Activated T-cell treated with anti-CD3 and anti-CD28 coated beads, Interleukin-2, amount 50 U/mL, for 1 hour (primary cell): ENCODE measurements at places on chromosomes 1 and 21.

DNA sequence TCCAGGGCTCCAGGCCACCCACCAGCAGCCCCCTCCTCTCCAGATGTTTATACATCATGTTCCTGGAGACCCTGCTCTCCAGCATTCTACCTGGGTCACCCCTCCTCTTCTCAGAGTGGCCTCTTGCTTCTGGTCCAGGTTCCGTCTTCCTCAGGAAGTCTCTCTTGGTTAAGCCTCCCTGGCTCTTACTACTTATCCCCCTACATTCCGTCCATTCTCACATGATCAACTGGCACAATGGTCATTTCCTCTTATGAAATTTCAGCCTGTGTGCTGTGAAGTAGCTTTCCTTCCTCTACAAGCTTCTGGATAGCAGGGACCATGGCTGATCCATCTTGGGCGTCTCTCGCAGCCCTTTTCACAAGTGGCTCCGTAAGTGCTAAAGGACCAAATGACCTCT is 33.9 kb upstream of the ATP2B4 start:
- no peak for DNase-seq

GRCh38 chr1:226447932-226448665 is 40.2 kb upstream of the PARP1 start:
- no peak for DNase-seq

- no peak for DNase-seq
Measured at GRCh38 chr1:241423541-241424479, 66.8 kb upstream of the RGS7 start.

- DNase-seq, result no peak
Measured at GRCh38 chr1:47592296-47593012, 154.6 kb downstream of the FOXD2 start.

- DNase-seq, result no peak
Measured at GRCh38 chr21:46115441-46116188, 17.7 kb downstream of the COL6A2 start.

DNA sequence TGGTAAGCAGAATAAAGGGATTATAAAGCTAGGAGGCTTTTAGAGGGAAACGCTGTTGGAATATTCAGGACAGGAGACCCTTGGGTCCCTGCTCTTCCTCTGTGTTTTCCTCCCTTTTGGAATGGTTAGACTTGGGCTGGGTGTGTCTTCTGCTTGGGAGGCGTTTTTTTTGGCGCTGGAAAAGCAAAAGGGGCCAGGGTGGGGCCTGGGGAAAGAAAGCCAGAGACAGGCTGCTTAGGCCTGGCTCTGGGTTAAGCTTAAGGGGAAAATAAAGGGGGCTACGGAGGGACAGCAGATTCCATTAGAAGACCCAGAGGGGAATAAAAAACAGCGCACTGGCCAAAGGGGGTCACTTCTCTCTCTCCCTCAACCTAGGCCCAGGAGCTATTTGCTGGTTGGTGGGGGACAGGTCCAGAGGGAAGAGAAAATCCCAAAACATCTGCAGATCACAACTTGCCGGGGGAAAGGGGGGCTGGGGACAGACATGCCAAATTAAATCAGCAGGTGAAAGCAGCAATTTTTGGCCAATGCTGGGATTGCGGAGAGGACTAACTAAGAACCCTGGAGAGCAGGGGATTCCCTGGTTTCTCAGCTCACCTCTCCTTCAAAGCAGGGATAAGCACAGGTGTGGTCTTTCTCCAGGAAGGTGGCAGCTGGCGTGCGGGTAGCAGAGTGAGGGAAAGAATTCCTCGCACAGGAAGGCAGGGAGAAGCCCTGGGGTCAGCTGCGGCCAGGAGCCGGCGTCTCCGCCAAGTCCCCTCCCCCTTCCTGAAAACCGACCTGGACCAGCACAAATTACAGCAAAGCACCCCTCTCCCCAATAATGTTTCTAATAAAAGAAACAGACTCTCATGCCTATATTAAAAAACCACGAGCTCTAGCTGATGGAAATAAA is 82.2 kb upstream of the AK4 start:
- no peak for DNase-seq

DNA sequence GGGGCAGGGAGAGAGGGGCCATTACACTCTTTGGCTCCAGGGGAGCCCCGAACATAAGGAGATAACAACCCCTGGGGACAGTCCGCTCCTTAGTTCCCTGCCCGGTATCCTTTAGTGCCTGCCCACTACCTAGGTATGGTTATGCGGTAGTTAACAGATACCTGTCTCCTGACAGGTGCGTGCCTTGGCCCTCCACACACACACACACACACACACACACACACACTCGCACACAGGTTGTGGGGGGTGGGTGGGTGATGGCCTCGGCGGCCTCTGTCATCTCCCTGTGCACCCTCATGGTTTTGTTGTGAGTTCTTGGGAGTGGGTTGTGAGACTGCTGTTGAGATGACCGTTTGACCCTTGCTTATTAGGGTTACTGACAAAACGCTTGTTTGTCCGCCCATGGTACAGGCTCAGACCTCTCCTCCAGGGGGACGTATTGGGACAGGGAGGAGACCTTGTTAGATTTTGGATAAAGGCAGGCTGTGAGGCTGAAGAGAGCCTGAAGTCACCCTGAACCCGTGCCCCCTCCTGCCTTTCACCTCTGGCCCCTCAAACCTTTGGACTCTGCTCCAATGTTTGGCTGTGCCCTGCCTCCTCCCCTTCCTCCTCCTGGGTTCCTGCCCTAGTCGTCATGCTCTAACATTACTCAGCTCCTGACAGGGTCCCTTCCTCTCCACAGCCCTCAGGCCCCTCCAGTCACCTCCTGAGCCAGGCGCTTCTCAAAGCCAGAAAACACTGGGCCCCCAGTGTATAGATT is 979 bp downstream of the RASSF5 start:
- DNase-seq, result no peak

- DNase-seq, result no peak
Measured at GRCh38 chr1:227731696-227732585, 3.2 kb downstream of the JMJD4 start.

GRCh38 chr21:15204970-15205286 is 140.1 kb upstream of the NRIP1 start:
- no peak for DNase-seq

DNA sequence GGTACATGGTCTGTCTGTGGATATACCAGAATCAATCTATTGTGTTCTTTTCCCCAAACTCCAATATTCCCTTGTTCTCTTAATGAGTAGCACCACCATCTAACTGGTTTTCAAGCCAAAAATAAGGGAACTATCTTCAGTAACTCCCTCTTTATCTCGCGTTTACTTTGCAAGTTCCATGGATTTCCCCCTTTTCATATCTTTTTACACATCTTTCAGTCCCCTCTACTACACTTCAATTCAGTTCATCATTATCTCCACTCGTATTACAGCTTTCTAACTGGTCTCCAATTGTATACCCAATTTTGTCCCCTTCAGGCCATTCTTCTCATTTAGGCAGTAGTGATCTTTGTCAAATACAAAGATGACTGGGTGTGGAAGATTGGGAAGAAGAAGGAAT is 4.1 kb upstream of the TMCO1 start:
- no peak for DNase-seq
